Cerebellar cortex (tissue), 1 donor: ENCODE measurements at places on chromosomes 16 and 17.

DNA sequence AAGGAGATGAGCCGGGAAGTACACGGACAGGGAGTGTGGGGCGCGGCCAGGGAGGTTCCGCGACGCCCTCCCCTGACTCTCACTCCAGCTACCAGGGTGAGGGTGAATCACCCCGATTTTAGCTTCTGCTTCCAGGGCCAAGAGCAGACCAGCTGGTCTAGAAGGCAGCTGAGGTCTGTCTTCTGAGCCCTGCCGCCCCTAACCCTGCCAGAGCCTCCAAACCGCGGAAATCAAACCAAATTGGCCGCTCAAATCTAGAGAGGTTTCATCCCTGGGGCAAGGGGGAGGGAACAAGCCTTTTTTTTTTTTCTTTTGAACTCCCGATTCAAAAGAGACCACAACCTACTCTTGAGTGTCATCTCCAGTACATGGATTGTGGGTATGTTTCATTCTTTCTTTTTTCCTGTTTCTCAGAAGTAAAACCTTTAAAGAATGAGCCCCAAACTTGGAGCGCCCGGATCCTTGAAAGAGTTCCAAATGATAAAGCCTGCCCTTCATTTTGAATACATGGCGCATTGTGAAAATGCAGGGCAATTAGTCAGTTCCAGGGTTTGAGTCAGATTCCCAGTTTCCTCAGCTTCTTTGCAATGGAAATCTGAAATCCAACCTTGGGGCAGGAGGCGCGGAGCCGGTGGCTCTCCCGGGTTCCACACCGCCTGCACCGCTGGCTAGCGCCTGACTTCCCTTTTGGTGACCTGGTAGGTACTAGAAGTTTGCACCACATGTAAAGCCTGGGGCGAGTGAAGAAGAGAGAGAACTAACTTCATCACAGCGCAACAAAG is 16.5 kb upstream of the ZFHX3 start:
- no peak for DNase-seq

GRCh38 chr16:83247767-83248372 is 559.9 kb upstream of the HSBP1 start:
- DNase-seq, result no peak

DNA sequence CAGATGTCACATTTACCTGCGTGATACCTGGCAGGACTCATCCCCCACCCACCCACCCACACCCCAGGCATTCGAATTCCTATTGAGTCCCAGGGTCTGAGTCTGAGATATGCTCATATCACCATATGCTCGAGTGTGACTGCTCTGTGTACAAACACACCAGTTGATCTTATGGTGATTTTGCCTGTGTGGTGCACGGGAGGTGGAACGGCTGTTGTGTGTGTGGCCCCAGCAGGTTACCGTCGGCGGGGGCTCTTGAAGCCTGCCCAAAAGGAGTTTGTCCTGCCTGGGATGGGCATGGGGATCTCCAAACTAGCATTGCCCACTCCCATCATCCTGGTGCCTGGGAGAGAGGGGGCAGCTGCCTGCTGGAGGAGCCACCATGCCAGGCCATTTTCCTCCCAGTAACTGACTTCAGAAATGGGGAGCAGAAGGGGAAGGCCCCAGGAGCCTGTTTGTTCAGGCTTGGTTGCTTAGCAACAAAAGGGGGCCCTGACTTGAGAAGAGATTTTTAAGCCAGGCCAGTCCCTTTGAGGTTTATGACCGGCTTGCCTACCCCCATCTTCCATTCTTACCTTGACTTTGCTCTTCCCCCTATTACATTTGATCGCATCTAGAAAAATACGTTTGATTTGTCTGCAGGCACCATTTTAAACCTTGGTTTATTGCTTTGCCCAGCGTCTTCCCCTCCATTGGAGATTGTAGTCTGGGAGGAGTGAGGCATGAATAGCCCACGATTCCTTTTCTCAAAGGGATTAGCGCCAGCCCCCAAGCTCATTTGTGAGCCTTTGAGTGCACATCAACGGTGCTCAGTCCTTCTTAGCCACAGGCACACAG is 217.7 kb downstream of the CCDC182 start:
- DNase-seq, result peak; percentile 42

GRCh38 chr17:48973806-48974205 is 5.4 kb upstream of the GIP start:
- no peak for DNase-seq

GRCh38 chr17:74691151-74691550 is 21.6 kb downstream of the CD300LF start:
- no peak for DNase-seq

GRCh38 chr16:46830417-46830901 is 521 bp downstream of the C16orf87 start:
- peak; percentile 15 for DNase-seq

- peak; percentile 60 for DNase-seq
These were observed 40.6 kb upstream of the AQP8 start for GRCh38 chr16:25176136-25176535.

DNA sequence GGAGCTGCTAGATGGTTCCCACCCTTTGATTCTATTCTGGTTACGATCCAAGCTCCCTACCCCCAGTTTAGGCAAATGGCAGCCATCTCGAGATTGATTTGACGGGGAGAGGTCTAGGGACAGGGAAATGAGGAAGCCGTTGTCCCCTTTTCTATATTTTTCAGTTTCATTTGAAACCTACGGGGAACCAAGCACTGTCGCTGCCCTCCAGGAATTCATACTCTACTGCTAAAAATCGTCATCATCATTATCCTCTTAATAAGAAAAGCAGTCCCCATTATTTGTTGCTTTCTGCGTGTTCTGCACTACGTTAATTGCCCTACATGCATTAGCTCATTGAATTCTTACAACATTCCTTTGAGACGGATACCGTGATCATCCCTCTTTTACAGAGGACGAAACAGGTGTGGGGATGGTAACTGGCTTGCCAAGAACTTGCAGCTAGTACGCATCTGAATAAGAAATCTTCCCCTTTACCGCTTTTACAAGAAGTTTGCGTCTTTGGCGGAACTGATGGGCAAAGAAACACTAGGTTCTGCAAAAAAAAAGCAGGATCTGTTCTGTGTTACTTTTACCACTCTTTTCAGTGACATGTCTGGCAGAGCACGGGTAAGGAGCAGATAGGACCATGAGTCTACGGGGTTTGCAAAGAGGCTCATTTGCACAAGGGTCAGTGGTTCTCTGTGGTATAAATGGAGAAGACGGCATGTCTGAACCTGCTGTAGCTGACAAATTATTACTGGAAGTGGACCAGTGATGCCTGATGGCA is 1.1 kb downstream of the CCP110 start:
- DNase-seq, result peak; percentile 42

DNA sequence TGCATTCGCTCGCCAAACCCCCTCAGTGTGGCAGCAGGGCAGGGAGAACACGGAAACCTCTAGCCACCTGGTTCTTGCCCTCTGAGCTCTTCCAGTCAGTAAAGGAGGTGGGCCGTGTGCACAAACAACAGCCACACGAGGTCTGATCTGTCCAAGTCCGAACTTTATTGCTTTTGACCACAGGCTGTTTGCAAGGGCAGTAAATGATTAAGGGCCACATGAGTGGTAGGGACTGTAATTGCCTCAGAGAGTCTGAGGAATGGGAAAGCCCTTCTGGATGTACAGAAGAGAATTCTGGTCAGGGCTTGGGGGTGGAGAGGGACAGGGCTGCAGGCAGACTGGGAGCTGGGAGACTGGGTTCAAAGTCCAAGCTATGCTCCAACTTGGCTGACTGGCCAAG is 75.7 kb upstream of the LHX1 start:
- DNase-seq, result no peak

- DNase-seq, result no peak
These were observed 100.4 kb upstream of the FA2H start for GRCh38 chr16:74874912-74875546.

DNA sequence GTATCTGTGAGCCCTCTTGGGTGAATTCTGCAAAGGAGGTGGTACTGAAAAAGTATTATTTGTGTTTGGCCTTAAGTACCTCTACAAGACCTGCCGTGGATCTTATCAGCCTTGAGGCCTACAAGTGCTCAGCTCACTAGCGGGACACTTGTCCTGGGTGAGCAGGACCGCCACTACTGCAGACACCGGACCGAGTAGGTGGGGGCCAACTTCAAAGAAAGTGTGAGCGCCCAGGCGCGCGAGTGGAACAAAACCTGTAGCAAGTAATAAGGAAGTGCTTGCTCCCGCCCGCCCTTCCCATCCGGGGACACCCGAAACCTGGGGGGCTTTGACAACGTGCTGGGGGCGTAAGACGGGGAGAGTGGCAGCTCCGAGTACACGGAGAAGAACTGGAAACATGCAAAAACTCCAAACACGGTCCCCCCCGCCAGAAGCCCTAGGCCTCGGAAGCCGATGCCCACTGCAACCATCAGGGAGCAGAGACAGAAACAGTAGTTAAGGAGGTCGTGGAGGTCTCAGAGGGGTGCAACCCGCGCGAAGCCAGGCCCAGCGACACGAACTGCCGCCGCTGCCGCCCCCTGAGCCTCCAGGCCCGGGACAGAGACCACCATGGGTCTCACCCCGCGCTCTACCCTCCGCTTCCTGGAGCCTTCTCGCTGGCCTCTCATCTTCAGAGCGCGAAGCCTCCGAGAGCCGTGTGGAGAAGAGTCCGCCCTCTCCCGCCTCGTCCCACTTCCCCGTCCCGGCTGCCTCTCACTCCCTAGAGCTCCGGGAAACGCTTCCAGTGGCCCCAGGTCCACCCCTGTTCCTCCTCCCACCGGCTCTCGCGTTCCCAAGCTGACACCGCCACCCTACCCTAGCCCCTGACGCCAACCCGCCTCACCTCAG is 537 bp downstream of the CNOT1 start:
- DNase-seq, result peak; percentile 28

DNA sequence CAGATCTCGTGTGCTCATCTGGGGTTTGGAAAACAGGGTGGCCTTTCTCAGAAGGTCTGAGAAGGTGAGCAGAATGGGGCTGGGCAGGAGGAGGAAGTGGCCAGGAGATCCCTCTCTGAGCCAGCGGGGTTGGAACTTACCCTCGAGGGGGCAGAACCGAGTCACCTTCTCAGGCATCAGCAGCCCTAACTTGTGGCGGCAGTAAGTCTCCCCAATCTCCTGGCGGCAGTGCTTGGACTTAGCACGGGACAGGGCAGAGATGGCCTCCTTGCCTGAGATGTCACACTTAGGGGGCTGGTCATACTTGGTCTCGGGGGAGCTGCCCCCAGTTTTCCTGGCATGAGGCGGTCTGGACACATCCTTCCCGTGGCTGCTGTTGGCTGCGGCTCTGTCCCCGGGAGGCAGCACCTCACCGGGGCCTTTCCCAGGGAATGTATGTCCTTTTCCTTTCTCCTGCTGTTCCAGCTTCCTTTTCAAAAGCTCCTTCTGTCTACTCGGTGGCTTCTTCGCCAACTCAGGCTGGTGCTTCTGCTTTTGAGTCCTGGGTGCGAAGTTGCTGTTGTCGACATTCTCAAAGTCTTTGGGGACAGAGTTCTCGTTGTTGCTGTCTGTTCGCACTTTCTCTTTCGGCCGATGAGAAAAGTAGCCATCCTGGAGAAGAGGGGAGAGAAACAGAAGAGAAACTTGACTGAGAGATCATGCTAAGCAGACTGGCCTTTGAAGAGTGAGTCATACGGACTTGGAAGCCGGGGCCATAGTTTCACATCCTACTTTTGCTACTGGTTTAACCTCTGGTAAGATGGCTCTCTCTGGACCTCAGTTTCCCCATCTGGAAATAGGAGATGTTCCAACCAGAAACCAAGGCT is 211.7 kb downstream of the XYLT1 start:
- DNase-seq, result no peak

DNA sequence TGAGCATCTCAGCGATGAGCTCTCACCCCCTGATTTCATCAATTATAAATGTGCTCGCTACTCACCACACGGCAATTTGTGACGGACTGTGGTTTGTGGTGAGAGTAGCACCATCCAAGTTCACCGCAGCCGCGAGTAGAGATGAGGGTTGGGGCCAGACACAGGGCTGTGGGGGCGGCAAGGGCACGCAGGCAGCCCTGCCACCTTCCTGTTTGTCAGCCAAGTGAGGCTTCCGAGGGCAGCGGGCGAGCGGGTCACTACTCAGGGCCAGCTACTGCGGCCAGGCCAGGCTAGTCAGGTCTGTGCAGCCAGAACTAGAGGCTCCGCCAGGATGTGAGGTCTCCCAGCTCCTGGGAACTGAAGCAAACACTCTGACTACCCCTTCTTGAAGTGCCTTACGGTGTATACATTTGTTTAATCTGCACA is 39.6 kb upstream of the MEOX1 start:
- DNase-seq, result no peak

- DNase-seq, result no peak
These were observed 809.5 kb upstream of the GOT2 start for GRCh38 chr16:59543641-59544040.

- no peak for DNase-seq
These were observed 53.6 kb downstream of the GRB7 start for GRCh38 chr17:39791111-39791992.

GRCh38 chr17:39751016-39751543 is 13.3 kb downstream of the GRB7 start:
- no peak for DNase-seq

GRCh38 chr17:78205124-78205775 is 8.8 kb upstream of the BIRC5 start:
- no peak for DNase-seq

DNA sequence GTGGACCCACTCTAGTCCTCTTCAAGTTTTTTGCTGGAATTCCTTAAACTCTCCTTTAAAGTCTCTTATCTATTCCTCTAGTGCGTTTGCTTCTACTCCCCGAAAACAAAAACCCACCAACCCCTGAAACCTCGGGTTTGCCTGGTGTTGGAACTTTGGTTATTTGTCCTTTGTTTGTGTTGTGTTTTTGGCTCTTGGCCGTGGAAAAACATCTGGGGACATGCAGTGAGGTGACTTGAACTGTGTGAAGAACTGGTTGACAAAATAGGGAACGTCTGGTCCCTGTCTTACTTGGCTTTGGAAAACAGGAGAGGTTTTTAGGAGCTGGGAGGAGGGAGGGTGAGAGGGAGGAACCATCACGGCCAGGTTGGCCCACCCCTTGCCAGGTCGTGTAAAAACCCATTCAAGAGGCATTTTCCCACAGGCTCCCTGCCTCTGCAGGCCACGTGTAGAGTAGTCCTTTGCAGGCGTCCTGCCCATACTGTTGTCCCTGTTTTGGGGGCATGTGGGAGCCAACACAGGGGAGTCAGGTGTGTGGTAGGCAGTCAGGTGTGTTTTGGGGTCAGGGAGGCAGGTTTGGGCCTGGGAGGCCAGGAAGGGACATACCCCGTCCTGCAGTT is 169.3 kb downstream of the RAB11FIP4 start:
- DNase-seq, result peak; percentile 34
